ENCODE measurements at places on chromosomes 11 and 22.

GRCh38 chr11:5564259-5565019 lies 16.1 kb upstream of the OR52H1 start:
- no peak for DNase-seq

DNA sequence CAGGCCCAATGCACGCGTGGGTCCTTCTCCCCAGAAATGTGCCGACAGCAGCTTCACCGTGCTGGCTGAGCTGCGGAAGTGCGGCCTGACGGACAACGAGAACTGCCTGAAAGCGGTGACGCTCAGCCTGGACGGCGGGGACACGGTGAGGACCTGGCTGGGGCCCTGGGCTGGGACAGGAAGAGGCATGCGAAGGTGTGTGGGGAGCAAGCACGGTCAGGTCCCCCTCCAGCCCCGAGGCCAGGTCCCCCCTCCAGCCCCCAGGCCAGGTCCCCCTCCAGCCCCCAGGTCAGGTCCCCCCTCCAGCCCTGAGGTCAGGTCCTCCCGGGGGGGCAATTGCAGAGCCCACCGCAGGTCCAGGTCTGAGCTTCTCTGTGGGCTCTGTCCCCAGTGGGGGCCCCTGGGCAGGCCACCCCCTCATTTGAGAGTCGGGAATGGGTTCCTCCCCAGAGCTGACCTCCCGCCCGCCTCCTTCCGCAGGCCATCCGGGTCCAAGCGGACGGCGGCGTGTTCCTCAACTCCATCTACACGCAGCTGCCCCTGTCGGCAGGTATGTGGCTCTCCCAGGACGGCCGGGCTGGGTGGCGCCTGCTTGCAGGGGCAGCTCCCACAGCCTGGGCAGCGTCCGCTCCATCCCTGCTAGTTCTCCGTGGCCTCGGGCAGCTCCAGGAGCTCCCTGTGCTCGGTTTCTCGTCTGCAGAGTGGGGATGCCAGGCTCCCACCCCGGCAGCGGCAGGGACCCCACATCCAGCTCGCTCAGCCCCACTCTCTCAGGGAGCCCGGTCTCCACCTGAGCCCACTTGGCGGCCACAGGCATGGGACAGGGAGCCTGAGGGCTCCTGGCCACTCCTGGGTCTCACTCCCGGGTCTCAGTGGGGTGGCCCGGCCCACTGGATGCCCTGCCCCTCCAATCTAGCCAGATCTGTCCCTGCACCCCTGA lies 7.9 kb downstream of the MUC5B start:
- DNase-seq, result peak; percentile 4

GRCh38 chr11:110160016-110160415 lies 66.8 kb downstream of the ZC3H12C start:
- DNase-seq, result no peak

DNA sequence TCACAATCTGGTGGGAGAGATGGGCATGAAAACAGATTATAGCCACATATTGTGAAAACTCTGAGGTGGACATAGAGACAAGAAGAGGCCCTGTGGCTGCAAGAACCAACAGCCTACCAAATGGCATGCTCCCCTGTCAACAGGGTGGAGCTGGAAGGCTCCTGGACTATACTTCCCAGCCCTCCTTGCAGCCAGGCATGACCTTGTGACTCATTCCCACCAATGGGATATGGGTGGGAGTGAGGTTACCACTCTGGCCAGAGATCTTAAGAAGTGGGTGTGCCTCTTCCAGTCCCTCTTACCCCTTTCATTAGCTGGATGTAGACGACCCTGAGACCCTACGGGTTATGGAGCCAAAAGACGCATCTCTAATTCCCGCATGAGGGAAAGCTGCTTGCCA lies 126.4 kb upstream of the ZBED5 start:
- no peak for DNase-seq

DNA sequence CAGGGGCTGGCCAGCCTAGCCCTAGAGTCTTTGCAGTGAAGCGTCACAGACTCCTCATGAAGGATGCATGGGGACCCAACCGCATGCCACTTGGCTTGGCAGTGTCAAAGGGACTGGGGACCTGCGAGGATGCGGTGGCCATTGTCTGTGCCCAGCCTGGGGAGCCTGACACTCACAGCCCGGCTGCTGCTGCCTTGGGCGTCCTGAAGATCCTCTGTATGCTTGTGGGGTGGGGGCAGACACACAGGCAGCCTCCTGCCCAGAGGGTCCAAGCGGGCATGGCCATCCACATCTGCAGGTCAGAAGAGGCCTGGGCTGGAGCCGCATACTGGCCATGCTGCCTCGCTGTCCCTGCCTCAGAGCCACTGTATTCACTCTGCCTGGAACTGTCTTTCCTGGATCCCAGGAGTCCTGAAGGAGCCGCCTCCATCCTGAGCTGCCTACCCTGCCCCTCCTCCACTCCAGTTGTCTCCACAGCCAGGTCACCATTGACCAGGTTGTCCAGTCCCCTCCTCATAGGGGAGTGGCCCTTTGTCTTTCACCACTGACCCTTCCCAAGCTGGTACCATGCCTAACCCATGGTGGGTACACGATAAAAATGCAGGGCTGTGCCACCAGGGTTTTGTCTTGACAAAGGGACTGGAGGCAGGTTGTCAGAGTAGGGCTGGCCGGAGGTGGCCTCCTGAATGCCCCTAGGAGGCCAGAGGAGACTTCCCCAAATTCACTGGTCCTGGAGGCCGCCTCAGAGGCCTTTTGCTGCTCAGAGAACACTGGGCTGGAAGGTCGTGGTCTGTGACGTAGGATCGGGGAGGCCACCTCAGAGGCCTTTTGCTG lies 107.0 kb downstream of the KCNQ1OT1 start:
- no peak for DNase-seq

- no peak for DNase-seq
These were observed 122.7 kb upstream of the FAT3 start for GRCh38 chr11:92101920-92102319.

DNA sequence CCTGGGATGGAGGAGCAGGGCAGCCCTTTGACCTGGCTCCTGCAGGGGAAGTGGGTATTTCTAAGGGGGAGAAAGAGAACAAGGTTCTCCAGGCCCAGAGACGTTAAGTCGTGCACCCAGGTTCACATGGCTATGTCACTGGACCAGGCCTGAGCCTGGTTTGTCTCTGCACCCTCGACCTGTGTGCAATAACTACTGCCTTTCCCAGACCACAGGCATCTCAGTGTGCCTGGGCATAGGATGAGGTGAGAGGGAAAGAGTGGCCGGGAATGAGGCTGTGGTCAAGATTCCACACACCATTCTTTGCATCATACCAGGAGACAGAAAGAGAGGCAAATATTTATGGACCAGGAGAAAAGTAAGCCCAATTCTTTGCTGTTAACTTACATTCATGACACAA lies 66.8 kb downstream of the PRR5L start:
- no peak for DNase-seq

DNA sequence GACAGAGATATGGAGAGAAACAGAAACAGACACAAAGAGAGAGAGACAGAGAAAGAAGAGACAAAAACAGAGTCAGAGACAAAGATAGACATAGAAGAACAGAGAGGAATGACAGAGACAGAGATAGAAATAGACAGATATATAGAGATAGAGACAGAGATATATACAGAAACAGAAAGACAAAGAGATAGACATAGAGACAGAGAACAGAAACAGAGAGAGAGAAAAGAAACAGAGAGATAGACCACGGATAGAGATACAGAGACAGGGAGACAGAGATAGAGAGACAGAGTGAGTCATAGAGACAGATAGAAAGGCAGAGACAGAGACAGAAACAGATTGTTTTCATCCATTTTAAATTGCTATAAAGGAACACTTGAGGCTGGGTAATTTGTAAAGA lies 12.3 kb upstream of the MPEG1 start:
- DNase-seq, result no peak

- DNase-seq, result no peak
These were observed 55.7 kb downstream of the NCAM1 start for GRCh38 chr11:113016905-113017304.

GRCh38 chr11:94002226-94002625 lies 18.9 kb upstream of the HEPHL1 start:
- DNase-seq, result no peak

DNA sequence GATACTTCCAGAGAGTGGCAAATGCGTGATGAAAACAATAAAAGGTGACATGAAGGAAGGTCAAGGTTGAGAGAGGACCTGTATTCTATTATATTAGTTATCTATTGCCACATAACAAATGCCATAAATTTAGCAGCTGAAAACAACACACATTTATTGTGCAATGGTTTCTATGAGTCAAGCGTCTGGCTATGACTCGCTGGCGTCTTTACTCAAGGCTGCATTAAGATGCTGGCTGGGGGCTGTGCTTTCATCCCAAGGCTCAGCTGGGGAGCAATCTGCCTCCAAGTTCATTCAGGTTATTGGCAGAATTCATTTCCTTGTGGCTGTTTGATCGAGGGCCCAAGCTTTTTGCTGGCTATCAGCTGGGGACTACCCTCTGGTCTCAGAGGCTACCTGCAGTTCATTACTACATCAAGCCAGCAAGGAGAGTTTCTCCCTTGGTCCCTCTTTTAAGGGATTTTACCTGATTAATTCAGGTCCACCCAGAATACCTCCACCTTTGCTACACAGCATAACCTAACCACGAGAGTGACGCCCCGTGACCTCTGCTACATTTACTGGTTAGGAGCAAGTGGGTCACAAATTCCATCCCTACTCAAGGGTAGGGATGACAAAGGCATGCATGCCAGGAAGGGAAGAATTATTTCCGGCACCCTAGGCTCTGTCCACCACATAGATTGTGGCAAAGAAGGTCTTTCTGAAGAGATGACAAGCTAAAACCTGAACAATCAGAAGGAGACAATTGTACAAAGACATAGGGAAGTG lies 549.1 kb downstream of the MN1 start:
- no peak for DNase-seq

- no peak for DNase-seq
These were observed 31.8 kb downstream of the TPBGL start for GRCh38 chr11:75272391-75272790.
